Activated CD8-positive, alpha-beta memory T cell treated with anti-CD3 and anti-CD28 coated beads for 1 hour (primary cell): ENCODE measurements at places on chromosomes 7 and 10.

- peak; percentile 34 for DNase-seq
Measured at GRCh38 chr7:128841921-128842673, 11.9 kb downstream of the FLNC start.

DNA sequence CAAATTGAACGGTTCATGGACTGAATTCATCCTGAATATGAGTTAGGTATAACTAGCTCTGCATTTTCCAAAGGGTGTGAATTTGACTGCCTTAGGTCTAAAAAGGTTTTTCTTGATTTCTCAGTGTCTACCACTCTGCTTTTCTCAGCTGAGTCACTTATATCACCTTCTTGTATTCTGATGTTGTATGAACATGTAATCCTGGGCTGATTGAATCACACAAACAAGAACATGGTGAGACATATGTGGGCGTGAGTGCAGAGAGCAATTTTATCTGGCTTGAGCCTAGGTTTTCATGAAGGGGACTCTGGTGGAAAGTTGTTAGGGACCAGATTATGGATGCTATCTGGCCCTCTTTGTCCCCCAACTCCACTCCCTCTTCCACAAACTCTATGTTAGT is 239.8 kb downstream of the SUGCT start:
- no peak for DNase-seq

DNA sequence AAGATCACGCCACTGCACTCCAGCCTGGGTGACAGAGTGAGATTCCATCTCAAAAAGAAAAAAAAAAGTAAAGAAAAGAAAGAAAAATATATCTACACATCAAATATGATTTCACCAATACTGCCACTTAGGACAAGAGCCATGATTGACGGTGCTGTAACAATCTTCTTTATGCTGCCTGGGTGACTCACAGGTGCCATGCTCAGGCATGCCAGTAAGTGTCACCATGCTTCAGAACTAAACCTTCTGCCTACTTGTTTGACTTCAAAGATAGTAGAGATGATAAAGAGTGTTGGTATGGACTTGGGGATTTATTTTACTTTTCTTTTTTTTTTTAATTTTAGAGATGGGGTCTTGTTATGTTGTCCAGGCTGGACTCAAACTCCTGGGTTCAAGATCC is 33.6 kb upstream of the DNMBP start:
- no peak for DNase-seq

GRCh38 chr10:99768556-99768955 is 13.9 kb upstream of the ABCC2 start:
- DNase-seq: no peak

DNA sequence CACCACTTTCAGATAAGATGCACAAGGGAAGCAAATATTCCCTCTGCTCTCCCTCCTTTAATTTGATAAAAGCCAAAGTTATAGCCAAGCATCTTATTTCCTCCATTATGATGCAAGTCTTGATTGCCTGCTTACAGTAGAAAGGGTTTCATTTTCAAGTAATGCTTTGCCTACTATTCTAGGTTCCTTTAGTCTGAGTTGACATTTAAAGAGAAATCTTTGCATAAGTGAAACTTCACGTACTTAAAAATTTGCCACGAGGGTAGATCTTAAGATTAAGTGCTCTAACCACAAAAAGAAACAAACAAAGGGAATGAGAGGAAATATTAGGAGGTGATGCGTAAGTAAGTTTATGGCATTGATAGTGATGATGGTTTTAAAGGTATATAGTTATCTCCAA is 78.1 kb upstream of the VWDE start:
- DNase-seq: no peak

DNA sequence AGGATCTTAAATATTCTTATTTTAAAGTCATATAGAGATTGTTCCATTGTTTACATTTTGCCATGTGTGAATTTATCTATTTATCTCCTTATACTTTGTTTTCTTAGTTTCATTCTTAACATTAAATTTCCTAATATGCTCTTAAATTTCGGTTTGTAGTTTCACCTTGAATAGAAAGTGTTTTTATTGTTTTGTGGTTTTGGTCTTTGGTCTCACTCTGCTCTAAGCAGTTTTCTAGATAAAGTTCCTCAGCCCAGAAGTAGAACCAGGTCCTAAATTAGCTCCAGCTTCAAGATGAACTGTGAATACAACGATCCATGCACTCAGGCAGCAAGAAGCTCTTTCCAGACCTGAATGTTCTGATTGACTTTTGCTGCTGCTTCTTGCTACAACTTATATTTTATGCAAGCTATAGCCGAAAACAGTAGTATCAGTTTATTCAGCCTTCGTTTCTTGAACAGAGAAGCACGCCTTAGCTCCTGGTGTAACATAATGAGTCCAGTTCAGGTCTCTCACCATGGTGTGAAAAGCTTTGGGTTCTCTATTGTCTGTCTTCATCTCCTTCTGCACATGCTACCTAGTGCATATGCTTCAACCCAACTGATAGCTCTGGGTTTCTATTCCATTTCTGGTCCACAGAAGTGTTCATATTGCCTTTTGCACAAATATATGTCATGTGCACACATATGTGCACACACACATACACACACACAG is 95.3 kb downstream of the SEM1 start:
- DNase-seq: no peak

- no peak for DNase-seq
Measured at GRCh38 chr7:117405519-117405918, 21.8 kb downstream of the ASZ1 start.

DNA sequence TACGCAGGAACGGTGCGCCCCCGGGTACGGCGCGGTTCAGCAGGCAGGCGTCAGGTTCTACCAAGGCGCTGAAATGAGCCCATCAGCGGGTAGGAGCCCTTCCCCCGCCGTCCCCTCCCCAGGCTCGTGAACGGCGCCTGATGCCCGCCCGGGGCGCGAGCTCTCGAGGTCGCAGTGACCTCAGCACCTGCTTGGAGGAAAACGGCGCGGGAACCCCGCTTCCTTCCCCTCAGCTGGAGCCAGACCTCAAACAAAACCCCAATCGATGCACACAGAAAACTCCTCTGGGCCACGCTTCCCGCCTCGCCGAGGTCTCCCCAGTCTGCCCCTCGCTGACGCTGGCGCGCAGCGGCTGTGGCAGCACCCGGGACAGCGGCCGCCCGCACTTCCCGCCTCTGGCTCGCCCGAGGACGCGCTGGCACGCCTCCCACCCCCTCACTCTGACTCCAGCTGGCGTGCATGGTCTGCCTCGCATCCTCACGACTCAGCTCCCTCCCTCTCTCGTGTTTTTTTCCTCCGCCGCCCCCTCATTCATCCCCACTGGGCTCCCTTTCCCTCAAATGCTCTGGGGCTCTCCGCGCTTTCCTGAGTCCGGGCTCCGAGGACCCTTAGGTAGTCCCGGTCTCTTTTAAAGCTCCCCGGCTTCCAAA is 514 bp upstream of the GAD2 start:
- DNase-seq: no peak

GRCh38 chr7:37093257-37093656 is 355.4 kb downstream of the ELMO1 start:
- DNase-seq: no peak
